ENCODE measurements at places on chromosomes 2 and 18.

DNA sequence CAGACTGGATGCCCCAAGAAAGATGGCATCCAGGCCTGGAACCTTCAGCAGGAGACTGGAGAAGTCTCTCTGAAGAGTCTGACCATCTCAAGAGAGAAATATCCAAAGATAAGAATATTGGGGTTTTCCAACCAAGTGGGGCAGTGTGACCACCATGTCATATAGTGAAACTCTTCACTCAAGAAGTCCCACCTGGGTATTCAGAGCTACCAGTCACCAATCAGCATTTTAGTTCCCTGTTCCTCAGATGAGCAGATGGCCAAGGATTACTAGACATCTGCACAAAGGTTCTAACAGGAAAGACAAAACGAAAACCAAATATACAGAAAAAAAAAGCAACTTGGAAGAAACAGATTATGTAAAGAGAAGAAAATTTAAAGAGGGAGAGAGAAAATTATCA, 38.5 kb upstream of the CXCR4 start:
- no peak for DNase-seq

DNA sequence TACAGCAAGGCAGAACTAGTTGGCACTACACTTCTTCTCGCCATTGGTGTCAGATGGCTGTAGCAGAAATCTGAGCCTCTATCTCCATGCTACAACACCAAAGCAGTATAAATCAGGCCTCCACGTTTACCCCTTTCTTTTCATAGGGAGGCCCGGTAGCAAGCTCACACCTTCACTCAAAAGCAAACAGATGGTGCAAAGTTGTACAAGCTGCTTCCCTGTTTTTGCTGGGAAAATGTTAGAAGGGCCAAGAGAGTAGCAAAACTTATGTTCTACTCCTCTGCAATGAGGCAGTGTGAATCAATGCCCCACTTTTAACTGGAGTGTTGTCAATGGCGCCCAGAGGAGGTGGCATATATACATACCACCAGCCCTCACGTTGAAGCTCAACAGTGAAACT, 369.6 kb upstream of the NRXN1 start:
- no peak for DNase-seq

- DNase-seq, result no peak
Measured at GRCh38 chr18:41871229-41872000, 83.6 kb upstream of the PIK3C3 start.

DNA sequence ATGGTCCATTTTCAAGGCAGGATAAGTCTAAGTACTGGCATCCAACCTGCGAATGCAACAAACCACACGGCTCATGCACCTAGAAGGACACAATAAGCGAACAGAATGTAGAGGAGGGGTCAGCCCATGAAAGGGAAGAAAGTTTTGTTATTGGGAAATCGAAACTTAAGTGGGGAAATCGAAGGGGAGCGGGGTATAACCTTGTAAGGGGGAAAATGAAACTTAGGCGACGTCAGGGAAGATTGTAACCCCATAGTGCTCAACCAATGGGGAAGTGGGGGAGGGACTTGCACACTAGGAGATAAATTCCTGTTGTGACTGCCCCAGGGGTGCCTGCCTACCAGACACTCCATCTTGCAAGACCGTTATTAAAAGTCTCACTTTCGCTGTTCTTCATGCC, 15.6 kb upstream of the OTOF start:
- DNase-seq, result peak; percentile 25

GRCh38 chr18:68734308-68734707, 19.4 kb upstream of the TMX3 start:
- no peak for DNase-seq

DNA sequence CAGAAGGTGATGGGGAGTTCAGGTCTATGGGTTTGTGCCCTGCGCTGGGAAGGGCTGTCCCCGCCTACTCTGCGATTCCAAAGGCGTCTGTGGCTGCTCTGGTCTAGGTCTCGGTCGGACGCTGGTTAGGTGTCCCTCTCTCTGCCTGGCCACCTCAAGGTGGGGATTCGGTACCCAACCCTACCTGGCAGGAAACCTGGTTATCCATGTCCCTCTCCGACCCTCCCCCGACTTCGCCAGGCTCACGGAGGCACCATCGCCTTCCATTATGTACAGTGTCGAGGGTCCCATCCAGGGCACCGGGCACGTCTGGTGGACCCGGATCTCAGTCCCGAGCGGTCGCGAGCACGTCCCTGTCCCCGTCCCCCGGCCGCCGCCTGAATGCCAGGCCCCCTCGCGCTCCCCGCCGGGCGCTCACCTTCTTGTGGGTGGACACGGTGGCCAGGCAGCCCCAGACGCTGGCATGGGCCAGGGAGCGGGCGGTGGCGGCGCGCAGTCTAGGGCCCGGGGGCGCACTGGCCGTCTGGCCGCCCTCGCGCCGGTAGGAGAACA, 628 bp downstream of the CREG2 start:
- no peak for DNase-seq

DNA sequence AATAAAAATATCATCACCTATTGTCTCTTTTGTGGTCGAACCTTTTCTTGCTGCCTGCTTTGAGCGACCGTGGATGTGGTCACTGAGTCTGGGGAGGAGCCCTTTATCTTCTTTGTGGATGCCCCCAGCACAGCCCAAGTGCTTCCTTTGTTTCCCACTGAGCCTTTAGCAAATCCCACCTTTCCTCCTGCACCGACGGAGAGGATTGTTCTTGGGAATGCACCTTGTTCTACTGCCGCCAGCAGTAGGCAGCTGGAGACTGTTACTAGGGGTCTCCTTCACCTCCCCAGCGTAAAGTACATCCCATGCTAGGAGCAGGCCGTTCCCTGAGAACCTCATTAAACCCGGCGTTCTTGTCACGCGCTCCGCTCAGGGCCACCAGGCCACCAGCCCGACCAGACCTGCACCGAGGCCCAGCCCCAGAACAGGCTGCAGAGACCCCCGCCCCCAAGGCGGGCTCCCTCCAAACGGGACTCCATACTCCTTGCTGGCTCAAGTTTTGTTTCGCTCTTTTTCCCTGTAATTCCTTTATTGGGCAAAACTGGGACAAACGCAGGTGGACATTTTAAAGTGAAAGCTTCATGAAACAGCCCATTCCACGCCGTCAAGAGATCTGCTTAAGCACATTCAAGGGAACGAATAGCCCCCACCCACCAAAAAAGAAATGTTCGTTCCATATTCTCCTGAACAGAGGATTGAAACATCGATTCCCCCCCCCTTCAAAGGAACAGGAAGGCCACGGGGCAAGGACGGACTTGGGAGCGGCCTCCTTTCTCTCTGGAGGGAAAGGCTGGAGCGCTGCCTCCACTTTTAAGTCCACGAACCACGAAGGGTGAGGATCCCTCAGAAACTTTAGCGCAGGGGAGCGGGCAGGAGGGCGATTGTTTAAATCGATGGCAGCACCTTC, 1.1 kb upstream of the MAT2A start:
- peak; percentile 42 for DNase-seq

DNA sequence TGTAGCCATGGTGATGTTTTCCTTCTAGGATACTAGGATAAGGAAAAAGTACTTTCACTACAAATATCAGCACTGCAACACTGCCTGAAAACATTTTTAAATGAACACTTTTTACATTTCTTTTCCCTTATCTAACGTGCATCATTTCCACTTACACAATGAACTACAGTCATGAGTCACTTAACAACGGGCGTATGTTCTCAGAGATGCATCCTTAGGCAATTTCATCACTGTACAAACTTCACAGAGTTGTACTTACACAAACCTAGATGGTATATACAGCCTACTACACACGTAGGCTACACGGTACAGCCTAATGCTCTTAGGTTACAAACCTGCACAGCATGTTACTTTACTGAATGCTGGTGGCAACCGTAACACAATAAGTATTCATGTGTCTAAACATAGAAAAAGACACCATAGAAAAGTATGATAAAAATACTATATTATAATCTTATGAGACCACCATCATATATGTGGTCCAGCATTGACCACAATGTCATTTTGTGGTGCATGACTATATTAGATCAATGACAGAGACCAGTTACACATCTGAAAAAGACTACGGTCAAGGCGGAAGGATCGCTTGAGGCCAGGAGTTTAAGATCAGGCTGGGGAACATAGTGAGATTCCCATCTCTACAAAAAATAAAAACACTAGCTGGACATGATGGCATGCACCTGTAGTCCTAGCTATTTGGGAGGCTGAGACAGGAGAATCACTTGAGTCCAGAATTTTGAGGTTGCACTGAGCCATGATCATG, 39.8 kb downstream of the WDR33 start:
- no peak for DNase-seq

DNA sequence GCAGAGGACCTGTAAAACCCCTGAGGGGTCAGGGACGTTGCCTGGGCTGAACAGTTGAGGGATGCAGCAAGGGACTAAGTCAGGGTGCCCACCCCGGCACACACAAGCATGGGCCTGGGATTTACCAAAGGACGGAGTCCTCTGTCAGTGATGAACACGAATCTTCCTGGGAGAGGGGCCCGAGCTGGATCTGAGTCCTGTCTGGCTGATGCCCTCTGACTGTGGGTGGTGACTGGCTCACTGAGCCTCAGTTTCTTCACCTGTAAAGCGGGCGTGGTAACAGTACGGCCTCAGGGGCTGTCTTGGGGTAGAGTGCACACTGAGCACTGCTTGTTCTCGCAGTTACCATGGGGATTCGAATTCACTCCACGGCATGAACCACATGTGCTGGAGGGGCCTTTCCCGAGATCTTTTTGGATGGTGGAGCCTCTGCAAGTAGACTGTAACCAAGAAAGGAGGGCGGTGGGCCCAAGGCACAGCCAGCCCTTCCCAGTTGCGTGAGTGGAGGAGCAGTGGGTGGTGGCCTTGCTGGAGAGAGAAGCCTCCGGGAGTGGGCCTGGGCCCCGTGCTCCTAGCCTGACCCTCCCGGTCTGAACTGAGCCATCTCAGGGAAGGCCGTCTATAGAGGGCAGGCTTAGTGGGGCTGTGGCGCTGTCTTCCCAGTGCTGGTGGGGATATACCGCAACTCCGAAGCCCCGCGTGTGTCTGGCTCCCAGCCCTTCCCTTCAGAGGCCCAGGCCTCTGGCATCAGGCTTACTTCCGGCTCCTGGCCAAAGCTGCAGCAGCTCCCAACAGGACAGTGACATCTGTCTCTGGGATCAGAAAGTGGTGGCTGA, 130.8 kb upstream of the HS6ST1 start:
- no peak for DNase-seq

GRCh38 chr2:161223139-161223732, 63.0 kb downstream of the TANK start:
- DNase-seq, result no peak

DNA sequence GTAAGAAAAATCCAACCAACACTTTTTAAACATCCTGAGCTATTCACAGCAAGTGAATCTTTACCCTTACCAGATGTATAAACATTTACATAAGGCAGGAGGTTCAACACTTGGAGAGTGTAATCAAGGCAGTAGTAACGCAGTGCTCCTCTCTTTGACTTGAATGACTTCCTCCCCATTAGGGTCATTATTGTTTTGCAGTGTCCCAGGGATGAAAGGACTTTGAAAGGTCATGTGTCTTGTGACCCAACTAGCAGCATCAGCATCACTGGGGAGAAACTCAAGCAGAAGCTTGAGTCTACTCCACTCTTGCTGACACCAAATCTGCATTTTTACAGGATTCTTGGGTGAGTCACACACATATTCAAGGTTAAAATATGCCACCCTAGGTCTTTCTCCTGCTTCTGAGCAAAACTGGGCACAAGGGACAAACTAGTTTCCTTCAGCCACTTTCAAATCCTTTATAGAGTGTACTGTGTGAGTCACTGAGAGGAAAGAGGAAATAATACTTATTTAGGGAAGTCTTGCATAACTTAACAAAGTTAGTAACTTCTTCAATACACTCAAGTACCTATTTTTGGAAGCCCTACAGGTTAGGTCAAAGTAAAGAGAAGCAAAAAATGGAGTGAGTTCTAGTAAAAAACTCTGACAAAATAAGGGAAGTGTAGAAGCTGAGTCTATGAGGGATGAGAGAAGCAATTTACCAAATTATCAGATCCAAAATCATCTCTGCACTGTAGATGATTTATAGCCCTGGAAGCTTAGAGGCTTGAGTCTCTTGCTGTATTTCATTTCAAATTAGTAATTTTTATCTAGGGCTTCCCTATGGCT, 51.0 kb upstream of the EML4 start:
- DNase-seq, result no peak

GRCh38 chr2:68719912-68720311, 14.7 kb upstream of the ARHGAP25 start:
- no peak for DNase-seq

GRCh38 chr2:39724828-39725144, 54.3 kb downstream of the THUMPD2 start:
- DNase-seq, result no peak

- DNase-seq, result no peak
Measured at GRCh38 chr2:23592061-23592685, 207.2 kb downstream of the KLHL29 start.

GRCh38 chr2:21657445-21657844, 533.7 kb downstream of the TDRD15 start:
- DNase-seq, result no peak

- DNase-seq, result no peak
Measured at GRCh38 chr2:21552981-21553380, 429.2 kb downstream of the TDRD15 start.

DNA sequence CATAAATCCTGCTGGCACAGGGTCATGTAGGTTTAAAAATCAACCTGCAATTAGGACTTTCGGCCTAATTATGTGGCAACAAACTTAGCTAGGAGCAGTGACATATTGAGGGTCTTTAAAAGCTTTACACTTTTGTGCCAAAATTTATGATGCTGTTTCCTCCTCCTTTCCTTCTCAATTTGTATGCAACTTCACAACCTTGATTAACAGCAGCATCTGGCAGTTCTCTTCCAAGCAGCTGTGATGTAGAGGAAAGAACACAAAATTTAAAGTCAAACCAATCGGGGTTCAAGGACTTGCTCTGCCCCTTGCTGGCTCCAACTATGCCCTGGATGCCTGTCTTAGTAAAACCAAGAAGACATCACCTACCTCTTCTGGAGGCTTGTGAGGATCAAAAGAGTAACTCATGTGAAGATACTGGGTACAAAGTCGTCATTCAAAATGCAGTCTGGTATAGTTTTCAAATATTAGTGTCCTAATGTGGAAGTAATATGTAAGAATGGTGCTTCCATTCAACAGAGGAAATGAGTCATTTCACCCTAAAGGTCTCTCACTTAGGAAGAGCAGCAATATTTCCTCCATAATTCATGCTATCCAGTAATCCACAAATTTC, 94.7 kb downstream of the ANKRD44 start:
- no peak for DNase-seq

GRCh38 chr2:159003555-159003954, 35.1 kb downstream of the TANC1 start:
- DNase-seq, result no peak

Data from activated naive CD8-positive, alpha-beta T cell treated with anti-CD3 and anti-CD28 coated beads for 36 hours (primary cell).